ENCODE measurements at places on chromosomes 1 and 21.

- no peak for DNase-seq
Measured at GRCh38 chr1:155200920-155201319, 6.8 kb downstream of the THBS3 start.

GRCh38 chr1:145918992-145919939, 749 bp upstream of the PEX11B start:
- DNase-seq: peak; percentile 45

DNA sequence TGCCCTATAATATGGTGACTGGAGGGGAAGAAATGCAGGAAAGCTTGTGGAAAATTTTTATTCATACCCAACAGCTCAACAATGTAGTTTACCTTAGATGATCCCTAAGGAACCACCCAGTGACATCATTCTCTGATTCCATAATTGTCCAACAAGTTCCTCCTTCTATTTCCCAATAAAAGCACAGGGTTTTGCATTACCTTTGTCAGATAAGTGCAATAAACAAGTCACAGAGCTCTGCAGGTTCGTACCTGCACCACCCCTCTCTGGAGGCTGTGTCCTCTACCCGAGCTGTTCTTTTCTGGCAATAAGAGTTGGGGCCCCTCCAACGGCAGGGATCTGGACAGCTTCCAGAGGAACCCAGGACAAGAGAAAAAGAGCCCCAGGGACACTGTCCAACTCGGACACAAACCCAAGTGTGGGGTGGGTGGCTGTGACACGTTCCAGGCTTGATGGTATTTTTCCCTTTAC, 38.8 kb downstream of the RCAN1 start:
- no peak for DNase-seq

- DNase-seq: no peak
Measured at GRCh38 chr1:201456499-201457309, 12.3 kb downstream of the PHLDA3 start.

DNA sequence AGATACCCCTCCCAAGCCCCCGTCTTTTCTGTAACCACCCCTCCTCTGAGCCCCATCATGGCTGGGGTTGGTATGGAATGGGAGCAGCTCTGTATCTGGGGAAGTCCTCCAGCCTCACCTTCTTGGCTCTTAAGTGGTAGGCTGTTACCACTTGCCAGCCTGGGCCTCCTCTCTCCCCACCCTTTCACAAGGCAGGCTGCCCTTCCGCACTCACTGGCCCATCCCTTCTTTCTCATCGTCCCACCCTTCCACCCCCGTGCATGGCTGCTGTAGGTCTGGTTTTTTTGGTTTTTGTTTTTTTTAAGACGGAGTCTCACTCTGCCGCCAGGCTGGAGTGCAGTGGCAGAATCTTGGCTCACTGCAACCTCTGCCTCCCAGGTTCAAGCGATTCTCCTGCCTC, 5.2 kb downstream of the CYB561D1 start:
- DNase-seq: no peak

DNA sequence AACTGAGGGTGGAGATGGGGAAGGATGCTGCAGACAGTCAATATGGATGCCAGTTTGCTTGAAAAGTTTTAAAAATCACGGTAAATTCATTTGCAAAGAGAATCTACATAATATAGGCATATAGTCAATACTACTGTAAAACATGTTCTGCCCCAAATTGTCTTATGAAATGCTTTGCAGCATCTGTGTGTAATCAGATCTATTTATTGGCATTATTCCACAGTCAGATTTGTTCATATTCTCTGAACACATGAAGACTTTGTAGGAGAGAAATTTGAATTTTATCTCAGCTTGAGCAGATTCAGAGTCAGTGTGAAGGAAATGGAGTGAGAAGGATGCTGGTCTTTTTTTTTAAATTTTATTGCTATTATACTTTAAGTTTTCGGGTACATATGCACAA, 88.5 kb downstream of the PLPPR4 start:
- DNase-seq: no peak

GRCh38 chr1:203797216-203797615, 1.8 kb downstream of the ZBED6 start:
- no peak for DNase-seq

DNA sequence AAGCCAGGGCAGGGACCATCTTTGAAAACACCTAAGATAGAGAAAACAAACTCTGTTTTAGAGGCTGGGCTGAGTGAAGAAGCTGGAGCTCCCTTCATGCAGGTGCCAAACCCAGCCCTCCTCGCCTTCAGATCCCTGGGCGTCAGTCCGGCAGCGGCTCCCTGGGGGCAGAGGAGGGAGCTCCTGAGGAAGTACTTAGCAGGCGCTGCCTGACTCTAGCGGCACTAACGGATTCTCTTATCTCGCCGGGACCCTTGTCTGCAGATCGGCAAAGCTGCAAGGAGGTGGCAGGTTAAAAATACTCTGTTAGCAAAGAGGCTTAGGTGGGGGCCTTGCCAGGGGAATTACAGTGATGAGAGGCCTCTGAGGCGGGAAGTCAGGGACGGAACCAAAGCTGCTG, 79.6 kb downstream of the PLXNA2 start:
- peak; percentile 25 for DNase-seq

DNA sequence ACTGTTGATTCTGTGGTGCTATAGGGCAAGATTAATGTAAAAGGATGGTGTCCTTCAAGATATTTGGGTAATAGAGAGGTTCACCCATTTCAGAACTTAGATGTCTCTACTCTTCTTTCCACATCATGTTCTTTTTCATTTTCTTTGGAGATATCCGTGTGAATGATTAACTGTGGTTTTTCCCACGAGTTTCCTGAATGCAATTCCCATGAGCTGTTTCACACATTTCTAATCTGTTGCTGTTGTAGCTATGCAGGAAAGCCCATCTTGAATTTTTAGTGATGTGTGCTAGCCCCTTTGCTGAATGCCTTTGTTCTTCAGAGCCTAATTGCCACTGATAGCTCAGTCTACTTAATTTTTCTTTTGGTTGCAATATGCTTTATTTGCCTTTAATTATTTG, 27.6 kb downstream of the SNX27 start:
- DNase-seq: no peak

- no peak for DNase-seq
Measured at GRCh38 chr1:40658751-40659648, 6.5 kb downstream of the RIMS3 start.

- no peak for DNase-seq
Measured at GRCh38 chr1:53326598-53327181, 1.2 kb downstream of the LRP8 start.

DNA sequence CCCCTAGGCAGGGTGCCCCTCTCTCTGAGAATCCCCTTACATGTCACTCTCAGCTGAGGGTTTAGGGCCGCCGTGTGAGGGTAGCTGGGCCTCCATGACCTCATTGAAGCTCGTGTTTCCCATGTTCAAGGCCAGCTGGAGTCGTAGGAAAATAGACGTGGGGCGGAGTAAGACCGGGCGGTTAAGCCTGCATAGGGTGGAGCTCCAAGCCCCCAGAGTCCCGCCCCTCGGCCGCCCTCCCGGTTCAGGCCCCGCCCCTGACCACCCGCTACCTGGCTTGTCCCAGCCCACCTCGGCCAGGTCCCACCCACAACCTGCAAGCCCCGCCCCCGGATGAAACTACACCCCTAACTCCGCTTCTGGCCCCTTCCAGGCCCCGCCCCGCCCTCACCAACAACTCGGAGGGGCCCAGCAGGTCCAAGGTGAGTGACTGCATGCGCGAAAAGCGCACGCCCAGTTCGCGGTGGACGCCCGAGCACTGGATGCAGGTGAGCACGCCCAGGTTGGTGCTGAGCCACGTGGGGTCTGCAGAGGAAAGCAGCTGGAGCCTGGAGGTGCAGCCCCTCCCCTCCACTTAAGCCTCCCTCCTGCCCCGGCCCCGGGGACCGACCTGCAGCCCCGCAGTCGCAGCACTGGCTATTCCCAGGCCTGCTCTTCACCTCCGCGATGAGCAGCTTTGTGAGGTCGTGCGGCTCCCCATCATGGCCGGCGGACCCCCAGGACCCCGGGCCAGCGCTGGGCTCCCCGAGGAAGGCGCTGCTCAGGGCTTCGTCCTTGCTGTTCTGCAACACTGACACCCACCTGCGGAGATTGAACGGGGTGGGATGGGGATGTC, 12.2 kb upstream of the TCEA3 start:
- no peak for DNase-seq

DNA sequence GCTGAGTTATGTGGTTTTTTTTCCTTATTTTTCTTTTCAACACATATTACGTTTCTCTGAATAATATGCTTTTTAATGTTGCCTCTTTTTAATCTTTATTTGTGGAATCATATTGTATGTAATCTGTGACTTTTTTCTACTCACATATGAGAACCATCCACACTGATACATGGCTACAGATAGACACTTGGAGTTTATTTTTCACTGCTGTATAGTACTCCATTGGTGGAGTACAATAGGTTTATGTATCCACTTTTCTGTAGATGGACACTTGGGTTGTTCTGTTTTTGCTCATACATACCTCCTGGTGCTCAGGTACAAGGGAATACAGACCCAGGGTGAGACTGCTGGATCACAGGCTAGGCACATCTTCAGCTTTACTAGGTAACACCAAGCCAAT, 71.5 kb upstream of the ERG start:
- DNase-seq: no peak

- DNase-seq: no peak
Measured at GRCh38 chr1:228404107-228404720, 2.4 kb downstream of the TRIM11 start.

- no peak for DNase-seq
Measured at GRCh38 chr1:115412733-115413132, 74.7 kb upstream of the NGF start.

DNA sequence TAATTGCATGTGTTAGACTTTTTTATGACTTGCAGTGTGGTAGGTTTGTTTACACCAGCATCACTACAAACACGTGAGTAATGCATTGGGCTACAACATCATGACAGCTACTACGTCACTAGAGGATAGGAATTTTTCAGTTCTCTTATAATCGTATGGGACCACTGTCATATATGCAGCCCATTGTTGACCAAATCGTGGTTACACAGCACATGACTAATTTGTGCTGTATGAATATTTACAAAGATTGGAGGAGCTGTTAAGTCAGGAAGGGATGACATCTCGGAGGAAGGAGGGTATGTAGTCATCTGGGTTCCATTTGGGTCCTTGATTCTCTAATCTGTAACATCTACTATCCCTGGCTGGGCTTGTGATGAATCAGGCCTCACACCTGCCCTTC, 270.9 kb downstream of the TNR start:
- DNase-seq: no peak

- no peak for DNase-seq
Measured at GRCh38 chr1:225720937-225721336, 56.7 kb upstream of the SRP9 start.

- no peak for DNase-seq
Measured at GRCh38 chr1:211557894-211558625, 20.9 kb downstream of the SLC30A1 start.

GRCh38 chr1:168509210-168509609, 34.6 kb downstream of the XCL2 start:
- no peak for DNase-seq

DNA sequence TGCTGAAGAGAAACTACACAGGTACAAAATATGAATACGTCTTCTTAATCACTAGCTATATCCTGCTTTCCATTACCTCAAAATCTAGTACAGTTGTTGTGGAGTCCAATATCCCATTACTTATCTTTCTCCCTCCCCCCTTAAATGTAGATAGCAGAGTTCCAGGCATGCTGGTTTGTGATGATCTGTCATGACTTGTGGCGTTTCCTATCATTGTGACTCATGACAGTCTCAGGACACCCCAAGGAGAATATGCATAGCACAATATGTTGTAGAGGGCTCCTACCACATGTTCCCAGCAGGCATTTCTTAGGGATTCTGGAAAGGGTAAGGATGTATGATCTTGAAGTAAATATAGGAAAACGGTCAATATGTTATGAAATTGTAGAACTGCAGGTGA, 206.9 kb downstream of the USH2A start:
- DNase-seq: no peak

DNA sequence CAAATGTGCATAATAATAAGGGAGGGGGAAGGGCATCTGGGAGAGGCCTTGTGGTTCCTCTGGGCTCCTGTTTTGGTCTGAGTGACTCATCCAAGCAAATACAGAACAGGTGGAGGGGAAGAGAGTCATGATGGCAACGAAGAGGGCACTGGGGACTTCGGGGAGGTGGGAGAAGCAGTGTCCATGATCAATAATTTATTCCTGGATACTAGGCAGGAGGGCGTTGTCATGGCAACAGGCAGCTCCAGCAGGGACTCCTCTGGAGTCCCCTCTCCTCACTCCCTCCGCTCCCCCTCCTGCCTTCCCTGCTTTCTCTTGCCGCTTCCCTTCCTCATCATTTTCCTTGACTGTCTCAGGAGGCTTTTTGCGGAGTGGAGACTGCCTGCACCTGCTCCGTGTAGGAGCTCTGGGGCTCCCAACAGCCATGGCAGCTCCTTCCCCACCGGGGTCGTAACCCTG, 12.3 kb upstream of the NFASC start:
- DNase-seq: no peak

DNA sequence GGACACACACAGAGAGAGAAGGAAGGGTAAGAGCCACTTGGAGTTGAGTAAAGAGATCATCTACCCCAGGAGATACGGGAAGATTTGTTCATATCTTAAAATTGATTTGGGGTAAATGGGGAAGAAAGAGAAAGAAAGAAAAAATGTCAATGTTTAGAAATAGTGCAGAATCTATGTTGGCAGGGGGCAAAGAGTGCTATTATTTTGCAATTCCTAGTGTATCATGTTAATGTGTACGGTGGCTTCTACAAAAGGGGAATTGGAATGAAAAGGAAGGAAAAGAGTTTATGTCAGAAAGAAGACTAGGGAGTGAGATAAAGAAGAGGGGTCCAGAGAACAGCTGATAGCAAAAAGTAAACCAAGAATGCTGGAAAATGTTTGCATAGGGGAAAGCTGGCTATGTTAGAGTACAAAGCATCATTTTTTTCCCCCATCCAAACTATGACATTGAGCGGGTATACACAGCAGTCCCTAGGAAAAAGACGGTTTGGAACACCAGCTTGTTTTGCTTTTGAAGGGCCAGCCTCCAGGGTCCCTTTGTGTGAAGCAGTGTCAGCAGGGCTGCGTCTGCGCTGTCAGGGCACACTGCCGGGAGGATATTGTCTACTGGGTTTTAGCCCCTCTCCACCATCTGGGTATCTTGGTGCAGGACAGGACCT, 10.8 kb downstream of the LRRC8D start:
- no peak for DNase-seq

- no peak for DNase-seq
Measured at GRCh38 chr1:9651565-9652378, at the start of gene PIK3CD. Gene PIK3CD (plus strand): TSS chr1:9651731. CDS start chr1:9710456, 58,725 bp downstream.

DNA sequence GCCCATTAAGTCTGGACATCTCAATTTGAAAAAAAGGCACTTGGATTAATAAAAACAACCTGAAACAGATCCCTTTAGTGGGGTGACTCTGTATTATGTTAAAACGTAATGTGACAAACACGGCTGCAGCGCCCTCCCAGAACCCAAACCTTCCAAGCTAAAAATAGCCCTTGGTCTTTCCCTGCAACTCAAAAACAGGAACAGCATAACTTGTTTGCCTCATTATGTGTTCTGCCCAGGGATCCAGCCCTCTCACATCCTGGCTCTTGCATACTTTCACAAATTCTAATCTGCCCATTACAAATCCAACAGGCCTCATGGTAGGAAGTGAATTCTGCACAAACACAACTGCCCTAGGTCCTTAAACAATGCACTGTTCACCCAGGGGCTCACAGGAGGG, 94.7 kb upstream of the GADD45A start:
- no peak for DNase-seq

- no peak for DNase-seq
Measured at GRCh38 chr21:36454706-36455105, 25.2 kb downstream of the CLDN14 start.

- DNase-seq: peak; percentile 18
Measured at GRCh38 chr1:40948741-40949443, 30.6 kb upstream of the CTPS1 start.

- no peak for DNase-seq
Measured at GRCh38 chr1:9621032-9621431, 30.5 kb upstream of the PIK3CD start.

- no peak for DNase-seq
Measured at GRCh38 chr21:16624479-16625118, 888.2 kb upstream of the CXADR start.

Measured in CMK (cell line).